ENCODE measurements at places on chromosomes 6 and 20. TPM values are rescaled to one million over a fixed set of nuclear protein-coding genes. Genes with fewer than 3 reads are reported as not detected.

HLA-C gene
- 1,999 TPM for total RNA-seq

DNA sequence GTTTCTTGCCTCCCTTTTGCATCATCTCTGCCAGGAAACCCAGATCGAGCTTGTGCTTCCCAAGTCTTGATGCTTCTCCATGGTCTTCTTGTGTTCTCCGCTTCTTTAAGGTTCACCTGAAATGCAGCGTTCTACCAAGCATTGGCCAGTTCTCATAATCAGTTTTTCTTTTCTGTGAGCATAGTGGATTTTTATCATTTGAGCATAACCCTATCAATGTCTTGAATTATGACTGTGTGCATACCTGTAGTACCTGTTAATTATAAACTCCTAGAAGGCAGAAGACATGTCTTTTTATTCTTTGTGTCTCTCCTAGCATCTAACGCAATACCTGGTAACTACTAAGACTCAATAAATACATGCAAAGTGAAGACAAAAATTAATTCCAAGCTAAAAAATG is 804.4 kb upstream of the FLRT3 start:
- H3K4me3 ChIP-seq: no peak overlapping the region
- no peaks in the 10 kb centered on the region for H3K27me3 ChIP-seq
- H3K36me3 ChIP-seq: no peaks in the 10 kb centered on the region
- no peak for DNase-seq
- H3K4me1 ChIP-seq: no peaks in the 10 kb centered on the region
- no peak overlapping the region for H3K27ac ChIP-seq

- H3K27ac ChIP-seq: no peak overlapping the region
- H3K27me3 ChIP-seq: peaks cover 9% of the 10 kb centered on the region
- H3K4me1 ChIP-seq: peaks cover 44% of the 10 kb centered on the region
- DNase-seq: no peak
- no peaks in the 10 kb centered on the region for H3K36me3 ChIP-seq
These were observed 57.0 kb upstream of the EPB41L1 start for GRCh38 chr20:36097337-36098151.

- no peak overlapping the region for H3K27ac ChIP-seq
- H3K4me3 ChIP-seq: no peak overlapping the region
- DNase-seq: no peak
- H3K27me3 ChIP-seq: no peaks in the 10 kb centered on the region
- H3K4me1 ChIP-seq: no peaks in the 10 kb centered on the region
These were observed 168.7 kb downstream of the PAX1 start for GRCh38 chr20:21874127-21874526.

DNA sequence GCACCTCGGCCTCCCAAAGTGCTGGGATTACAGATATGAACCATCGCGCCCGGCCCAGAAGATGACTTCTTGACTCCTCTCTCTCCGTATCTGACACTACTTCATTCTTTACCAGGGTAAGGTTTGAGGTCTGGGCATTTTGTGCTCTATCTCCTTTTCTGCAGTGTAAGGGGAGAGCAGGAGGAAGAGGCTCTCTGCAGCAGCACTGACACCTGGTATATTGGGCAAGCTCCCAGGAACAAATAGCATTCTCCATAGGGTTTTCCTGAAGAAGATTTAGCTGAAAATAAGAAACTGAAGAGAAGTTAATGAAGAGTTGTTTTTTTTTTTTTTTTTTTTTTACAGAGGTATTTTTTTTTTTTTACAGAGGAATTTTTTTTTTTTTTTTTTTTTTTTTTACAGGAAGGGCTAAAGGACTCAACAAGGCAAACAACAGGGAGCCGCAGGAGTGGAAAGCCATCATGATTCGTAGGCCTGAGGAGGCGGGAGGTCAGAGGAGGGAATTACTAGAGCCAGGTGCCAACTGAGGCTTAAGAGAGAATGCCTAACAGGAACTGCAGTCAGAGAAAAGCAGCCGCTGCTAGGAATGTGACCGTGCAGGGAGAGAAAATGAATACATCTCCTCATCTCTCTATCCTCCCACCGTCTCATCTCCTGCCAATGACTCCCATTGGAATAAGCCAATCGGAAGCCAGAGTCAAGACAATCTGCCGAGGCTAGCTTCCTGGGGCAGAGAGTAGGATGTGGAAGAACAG is 34.7 kb upstream of the ADGRF4 start:
- H3K36me3 ChIP-seq: no peaks in the 10 kb centered on the region
- no peak overlapping the region for H3K27ac ChIP-seq
- no peaks in the 10 kb centered on the region for H3K4me1 ChIP-seq
- DNase-seq: no peak

- no peak for DNase-seq
- H3K36me3 ChIP-seq: no peaks in the 10 kb centered on the region
- H3K4me3 ChIP-seq: no peak overlapping the region
These were observed 49.5 kb downstream of the ADTRP start for GRCh38 chr6:11729076-11729475.

- no peaks in the 10 kb centered on the region for H3K36me3 ChIP-seq
- H3K27ac ChIP-seq: no peak overlapping the region
- H3K4me3 ChIP-seq: no peak overlapping the region
- H3K4me1 ChIP-seq: no peaks in the 10 kb centered on the region
- no peak for DNase-seq
These were observed 130.9 kb upstream of the DEFB112 start for GRCh38 chr6:50180646-50181045.
